ENCODE measurements at places on chromosomes 6 and 20.
A peak's percentile ranks its signal among the peaks of the same experiment; 100 is the strongest.

- no peak for DNase-seq
Observed at GRCh38 chr6:155100591-155100990, 105.5 kb downstream of the TIAM2 start.

DNA sequence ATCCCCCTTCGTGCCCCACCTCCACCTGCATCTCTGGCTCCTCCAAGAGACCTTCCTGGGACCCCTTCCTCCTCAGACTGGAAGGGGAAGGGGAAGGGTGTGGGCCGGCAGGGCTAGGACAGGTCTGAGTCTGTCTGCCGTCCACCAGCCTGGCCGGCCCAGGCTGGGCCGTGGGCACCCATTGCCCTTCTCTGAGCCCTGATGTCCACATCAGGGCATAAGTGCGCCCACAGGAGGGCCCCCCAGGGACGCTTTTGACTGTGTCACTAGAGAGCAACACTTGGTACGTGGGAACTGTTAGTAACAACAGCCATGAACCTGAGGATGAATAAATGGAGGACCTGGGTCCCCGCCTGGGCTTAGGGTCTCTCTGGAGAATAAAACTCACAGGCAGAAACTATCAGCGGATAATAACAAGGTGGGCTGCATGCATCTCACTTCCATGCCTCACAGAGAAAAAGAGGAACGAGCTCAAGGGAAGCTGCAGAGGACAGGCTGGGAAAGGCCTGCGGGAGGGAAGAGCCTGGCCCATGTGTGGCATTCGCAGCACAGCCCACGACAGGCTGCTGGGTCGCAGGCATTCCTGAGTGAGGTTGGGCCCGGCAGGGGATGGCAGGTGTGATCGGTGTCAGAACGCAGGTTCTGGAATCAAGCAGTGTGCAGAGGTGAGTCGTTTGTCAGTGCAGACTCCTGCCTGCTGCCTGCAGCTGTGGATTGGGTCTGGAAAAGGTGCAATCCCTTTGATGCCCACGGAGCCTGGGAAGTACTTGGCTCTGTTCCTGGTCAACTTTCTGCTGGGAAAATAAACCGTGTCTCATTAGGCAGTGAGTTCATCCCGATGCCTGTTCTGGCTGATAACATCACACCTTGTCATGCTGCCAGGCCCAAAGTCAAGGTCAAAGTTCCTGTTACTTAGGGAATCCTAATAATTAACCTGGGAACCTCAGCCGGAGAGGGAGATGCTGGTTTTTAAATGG, 60.9 kb downstream of the BCAS4 start:
- no peak for DNase-seq

- no peak for DNase-seq
Observed at GRCh38 chr6:159978291-159979135, 9.6 kb downstream of the IGF2R start.

DNA sequence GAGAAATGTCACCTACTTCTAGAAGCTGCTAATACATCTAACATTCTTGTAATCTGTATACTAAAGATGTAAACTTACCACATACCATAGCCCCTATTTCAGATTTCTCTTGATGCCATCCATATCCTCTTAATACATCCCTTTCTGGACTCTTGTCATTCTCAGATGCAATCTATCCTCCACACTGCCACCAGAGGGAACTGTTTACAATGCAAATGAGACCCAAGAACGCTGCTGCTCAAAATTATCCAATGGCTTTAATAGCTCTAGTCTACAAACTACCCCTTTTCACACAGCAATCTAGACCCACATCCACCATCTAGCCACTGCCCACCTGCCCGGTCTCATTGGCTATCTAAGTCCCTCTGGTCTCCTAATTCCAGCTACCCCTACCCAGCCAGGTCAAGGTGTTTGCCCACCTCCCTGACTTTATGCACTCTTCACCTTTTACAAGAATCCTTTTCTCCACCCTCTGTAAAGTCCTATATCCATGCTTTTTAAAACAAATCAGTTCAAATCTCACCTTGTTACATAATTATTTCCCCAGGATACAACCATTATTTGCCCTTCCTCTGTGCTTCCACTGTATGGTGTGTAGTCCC, 14.8 kb downstream of the FAXC start:
- peak; percentile 46 for DNase-seq
